H7 (cell line): ENCODE measurements at places on chromosomes 11 and 22. TPM values are rescaled to one million over a fixed set of nuclear protein-coding genes. Genes with fewer than 3 reads are reported as not detected.

FBLN1 gene
- total RNA-seq = 126 and 132 TPM in 2 replicates

- DNase-seq = no peak
Observed at GRCh38 chr22:47001288-47001687, 238.8 kb downstream of the TBC1D22A start.

DNA sequence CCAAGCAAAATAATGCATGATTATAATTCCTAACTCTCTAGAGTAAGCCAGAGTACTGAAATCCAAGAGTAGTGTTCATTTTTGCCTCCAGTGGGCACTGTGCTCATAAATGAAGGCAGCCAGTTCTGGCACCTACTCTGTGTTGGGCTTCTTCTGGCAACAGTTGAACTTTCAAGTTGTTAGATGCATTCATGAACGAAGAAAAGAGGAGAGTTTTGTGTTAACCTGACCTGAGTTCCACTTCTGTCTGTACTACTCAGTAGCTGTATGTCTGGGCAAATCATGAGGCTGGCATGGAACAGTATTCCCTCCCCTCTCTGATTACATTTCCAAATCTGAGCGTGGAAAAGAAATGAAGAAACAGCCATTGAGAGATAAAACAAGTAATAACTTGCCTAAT lies 20.3 kb upstream of the TENM4 start:
- DNase-seq = no peak

GRCh38 chr22:35043252-35043933 lies 22.6 kb upstream of the ISX start:
- DNase-seq = peak; percentile 32

DNA sequence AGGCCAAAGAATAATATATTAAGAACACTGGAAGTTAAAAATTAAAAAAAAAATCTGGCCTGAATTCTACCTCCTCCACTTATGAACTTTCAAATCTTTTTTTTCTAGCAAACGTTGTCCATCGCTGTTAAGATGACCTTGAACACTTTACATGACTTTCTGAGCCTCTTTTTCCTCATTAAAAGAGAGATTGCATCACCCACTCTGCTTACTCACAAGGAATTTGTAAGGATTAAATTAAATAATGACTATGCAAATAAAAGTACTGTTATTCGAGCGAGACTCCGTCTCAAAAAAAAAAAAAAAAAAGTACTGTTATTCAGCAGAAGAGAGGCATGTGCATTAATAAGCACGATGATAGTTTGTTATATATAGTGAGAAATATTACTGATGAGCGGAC lies 285.1 kb upstream of the CCDC90B start:
- no peak for DNase-seq

- no peak for DNase-seq
Observed at GRCh38 chr11:111355101-111355500, 24.0 kb downstream of the POU2AF1 start.

DNA sequence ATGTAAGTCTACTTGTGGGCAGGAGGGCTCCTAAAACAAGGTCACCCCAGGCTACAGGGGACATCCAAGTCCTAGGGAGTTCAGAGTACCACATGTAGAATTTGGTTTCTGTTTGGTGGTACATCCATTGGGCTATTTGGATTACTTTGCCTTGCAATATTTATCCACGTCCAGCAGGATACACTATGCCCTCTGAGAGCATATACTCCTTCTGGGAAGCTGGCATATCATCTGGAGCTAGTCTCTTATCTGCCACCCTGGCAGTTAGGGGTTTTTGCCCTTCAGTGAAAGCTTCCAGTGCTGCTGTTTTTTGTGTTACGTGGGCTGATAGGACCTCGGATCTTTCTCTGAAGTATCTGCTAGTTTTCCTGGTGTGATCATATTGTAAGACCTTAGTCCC lies 7.3 kb downstream of the LMO2 start:
- DNase-seq = no peak

DNA sequence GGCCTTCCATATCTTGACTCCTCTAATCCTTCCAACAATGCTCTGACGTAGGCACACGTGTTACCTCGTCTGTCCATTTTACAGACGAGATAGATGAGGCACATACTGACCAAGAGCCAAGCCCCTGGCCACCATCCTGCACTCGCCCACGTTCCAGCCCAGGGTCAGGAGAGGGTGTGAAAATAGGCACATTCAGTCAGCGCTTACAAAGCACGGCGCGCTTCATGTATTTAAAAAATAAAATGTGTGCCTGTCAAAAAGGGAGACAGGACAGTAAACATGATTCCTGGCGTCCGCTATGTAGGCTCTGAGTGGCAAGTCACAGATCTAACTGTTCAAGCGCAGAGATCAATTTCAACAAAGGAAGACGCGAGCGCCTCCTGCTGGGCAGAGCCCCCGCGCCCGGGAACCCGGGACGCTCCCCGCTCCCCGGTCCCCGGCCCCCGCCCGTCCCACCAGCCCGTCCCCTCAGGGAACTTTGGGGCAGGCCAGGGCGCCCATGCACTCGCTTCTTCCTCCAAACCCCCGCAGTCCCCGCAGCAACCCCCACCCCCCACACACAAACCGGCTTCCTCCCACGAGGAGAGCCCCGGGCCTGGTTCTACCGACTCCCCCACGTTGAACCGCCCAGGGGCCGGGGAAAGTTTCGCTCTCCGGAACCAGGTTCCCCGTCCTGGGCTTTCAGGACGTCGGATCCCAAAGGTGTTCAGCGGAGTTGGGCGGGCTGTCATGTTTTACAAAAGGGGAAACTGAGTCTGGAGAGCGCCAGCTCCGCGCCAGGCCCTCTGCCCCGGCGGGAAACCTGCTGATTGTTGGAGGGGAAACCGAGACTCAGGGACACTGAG lies 10.4 kb upstream of the C1QTNF6 start:
- peak; percentile 97 for DNase-seq

DNA sequence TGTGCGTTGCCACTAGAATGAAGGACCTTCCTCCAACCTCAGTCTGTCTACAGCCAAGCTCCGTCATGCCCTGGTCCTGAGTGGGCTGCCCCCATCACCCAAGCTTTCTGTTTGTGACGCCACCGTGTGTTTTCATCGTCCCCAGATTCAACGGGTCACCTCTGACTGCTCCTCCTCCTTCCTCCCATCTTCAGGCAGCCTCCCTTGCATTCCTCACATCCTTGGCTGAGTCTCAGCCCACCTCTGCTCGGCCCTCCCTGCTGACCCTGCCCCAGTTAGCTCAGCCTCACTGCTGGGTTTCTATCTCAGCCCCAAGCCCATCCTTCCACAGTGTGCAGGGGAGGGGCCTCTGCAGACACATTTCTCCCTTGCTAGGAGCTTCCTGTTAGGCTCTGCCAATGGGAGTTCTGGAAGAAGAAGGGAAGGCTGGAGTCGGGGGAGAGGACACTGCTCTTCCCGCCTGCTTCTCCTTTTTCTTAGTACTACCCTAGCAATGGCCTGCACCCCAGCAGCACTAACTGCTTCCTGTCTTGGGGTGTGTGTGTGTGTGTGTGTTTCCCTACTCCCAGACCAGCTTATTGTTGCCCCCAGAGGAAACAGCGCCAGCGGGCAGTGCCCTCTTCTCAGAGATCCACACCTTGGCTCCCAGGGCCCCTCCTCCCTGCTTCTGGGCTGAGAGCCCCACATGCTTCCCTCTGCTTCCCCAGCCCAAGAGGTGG lies 5.2 kb downstream of the IFT27 start:
- peak; percentile 68 for DNase-seq

GRCh38 chr11:6415797-6416196 lies 3.1 kb downstream of the APBB1 start:
- no peak for DNase-seq
